Kidney (tissue), 22 donors: ENCODE measurements at places on chromosomes 1 and 21.

DNA sequence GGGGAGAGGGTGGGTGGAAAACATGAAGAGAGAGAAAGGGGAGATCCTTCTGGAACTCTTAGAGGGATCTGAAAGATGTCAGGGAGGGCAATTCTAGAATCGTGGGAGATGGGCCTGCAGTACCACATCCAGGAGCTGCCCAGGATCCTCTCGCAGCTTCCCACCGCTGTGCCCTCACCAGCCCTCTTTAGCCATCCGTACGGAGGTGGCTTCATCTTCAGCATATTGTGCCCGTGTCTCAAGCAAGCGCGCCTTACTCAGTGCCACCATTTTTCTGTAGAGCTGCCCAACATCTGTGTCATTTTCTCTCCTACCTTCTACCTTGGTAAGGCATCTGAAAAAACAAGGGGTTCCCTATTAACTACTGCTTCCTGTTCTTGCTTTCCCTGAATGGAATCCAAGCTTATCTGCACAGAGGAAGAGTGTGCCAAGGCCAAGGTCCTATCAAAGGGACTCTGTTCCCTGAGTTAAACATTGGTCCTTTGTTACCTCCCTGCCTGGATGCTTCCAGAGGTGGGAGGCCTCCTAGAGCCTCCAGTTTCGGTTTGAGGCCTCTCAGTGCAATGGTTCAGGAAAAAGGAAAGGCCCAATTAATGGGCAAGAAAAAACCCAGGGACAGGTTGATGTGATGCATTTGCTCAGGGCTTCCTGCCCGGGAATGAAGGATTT is 23.2 kb downstream of the C1orf116 start:
- H3K36me3 ChIP-seq: no peaks in the 10 kb centered on the region
- H3K4me3 ChIP-seq: no peak overlapping the region
- no peak for DNase-seq

DNA sequence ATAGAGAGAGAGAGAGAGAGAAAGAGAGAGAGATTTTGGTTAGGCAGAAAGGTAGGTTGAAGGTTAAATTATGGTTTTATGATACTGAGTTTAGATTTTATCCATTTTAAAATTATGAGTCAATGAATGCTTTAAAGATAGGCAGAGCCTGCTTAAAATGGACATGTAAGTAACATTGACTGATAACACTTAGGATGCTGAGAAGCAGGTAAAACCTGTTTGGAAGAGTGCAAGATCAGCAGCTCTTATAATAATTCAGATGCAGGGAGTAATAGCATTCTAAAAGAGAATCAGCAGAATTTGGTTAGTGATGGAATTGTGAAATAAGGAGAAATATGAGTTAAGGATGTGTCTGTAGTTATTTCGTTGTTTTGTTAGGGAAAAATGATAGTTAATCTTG is 446.6 kb downstream of the PLA2G4A start:
- H3K36me3 ChIP-seq: no peaks in the 10 kb centered on the region
- no peak for DNase-seq
- no peak overlapping the region for H3K27ac ChIP-seq
- no peaks in the 10 kb centered on the region for H3K4me1 ChIP-seq
- no peaks in the 10 kb centered on the region for H3K27me3 ChIP-seq

- no peaks in the 10 kb centered on the region for H3K4me1 ChIP-seq
- H3K27ac ChIP-seq: no peak overlapping the region
- peaks cover 3% of the 10 kb centered on the region for H3K27me3 ChIP-seq
- DNase-seq: no peak
- no peak overlapping the region for H3K4me3 ChIP-seq
Observed at GRCh38 chr1:204826970-204827369, 43.7 kb upstream of the NFASC start.

- no peak overlapping the region for H3K4me3 ChIP-seq
- H3K27ac ChIP-seq: no peak overlapping the region
- DNase-seq: no peak
- H3K36me3 ChIP-seq: no peaks in the 10 kb centered on the region
Observed at GRCh38 chr1:90783181-90783580, 66.1 kb upstream of the BARHL2 start.

- no peaks in the 10 kb centered on the region for H3K36me3 ChIP-seq
- no peak for DNase-seq
- no peaks in the 10 kb centered on the region for H3K27me3 ChIP-seq
- no peak overlapping the region for H3K4me3 ChIP-seq
- no peaks in the 10 kb centered on the region for H3K4me1 ChIP-seq
Observed at GRCh38 chr1:30645807-30646206, 77.6 kb downstream of the MATN1 start.
